NCI-H510A (cell line): ENCODE measurements at places on chromosomes 11 and 22.

GRCh38 chr11:133826866-133827265 lies 18.4 kb downstream of the SPATA19 start:
- no peak for DNase-seq

- no peak for DNase-seq
Observed at GRCh38 chr11:104432981-104433380, 269.0 kb upstream of the PDGFD start.

DNA sequence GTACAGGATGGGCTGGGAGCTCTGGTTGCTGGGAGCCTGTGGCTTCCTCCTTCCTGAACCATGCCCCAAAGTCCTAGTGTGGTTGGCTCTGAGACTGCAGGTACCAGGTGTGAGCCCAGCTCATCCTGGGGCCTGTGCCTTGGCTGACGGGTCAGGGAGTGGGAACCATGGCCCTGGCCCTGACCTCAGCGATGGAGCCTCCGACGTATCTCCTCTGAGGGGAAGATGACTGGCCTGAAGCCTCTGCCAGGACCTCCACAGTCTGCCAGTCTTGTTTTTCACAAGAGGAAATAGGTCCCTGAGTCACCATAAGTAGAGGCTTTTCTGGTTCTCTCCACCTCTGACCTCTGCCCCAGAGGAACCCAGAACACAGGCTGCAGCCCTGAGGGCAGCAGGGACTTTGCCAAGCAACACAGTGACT lies 3.4 kb downstream of the RCE1 start:
- DNase-seq, result no peak

- no peak for DNase-seq
Observed at GRCh38 chr11:18567081-18567480, 21.5 kb downstream of the UEVLD start.
